Pancreas (tissue), 10 donors: ENCODE measurements at places on chromosomes 5 and 9. TPM values are rescaled to one million over a fixed set of nuclear protein-coding genes. Genes with fewer than 3 reads are reported as not detected.

DNA sequence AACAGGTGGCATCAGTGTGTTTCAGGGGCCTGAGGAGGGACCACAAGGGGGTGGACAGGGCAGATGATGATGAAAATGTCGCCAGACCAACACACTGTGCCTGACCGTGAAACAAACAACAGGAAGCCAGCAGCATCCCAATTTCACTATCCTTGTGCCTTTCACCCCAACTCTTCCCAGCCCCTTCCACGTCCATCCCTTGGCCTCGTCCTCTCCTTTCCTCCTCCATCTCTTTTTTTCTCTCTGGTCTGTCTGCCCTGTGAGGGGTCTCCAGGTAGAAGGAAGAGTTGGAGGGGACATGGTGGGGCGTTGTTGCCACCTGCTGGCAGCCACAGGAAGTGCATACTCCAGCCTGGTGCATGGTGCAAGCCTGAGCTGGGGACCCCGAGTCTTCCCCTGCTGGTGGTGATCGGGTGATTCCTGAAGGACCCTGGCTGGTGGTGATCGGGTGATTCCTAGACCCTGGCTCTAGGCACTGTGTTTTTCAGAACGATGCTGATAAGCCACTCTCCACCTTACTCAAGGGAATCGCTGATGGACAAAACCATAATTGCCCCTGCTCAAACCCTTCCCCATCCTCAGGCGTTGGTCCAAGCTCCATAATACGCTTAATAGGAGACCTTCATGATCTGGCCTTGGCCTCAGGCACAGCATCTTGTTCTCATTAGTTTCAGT, 21.7 kb upstream of the NSD1 start:
- no peak for DNase-seq
- no peak overlapping the region for H3K4me3 ChIP-seq
- no peaks in the 10 kb centered on the region for H3K4me1 ChIP-seq
- H3K36me3 ChIP-seq, result no peaks in the 10 kb centered on the region

DNA sequence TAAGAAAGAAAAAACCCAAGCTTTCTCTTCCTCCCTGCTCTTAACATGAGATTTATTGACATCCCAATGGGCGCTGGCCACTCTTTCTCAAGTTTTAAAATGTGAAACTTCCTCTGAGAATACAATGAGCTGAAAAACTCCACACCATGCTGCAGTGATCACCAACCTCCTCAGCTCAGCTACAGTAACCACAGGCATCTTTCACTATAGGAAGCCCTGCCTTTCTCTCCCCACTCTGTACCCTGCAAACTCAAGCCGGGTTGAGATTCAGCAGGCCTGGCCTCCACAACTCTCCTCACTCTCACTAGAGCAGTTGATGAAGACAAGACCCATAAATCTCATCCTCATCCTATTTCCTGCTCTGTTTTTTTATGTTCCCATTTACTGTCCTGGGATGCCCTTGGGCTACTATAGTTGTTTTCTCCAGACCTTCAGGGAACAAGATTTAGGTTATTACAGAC, 48.3 kb downstream of the SH3TC2 start:
- H3K4me1 ChIP-seq, result no peaks in the 10 kb centered on the region
- H3K4me3 ChIP-seq, result no peak overlapping the region
- H3K36me3 ChIP-seq, result no peaks in the 10 kb centered on the region
- no peaks in the 10 kb centered on the region for H3K27me3 ChIP-seq
- no peak overlapping the region for H3K27ac ChIP-seq

GRCh38 chr9:134738869-134739659, 97.5 kb downstream of the COL5A1 start:
- DNase-seq, result peak; percentile 43
- no peaks in the 10 kb centered on the region for H3K4me1 ChIP-seq
- H3K4me3 ChIP-seq, result no peak overlapping the region
- no peaks in the 10 kb centered on the region for H3K27me3 ChIP-seq

- H3K4me1 ChIP-seq, result peaks cover 4% of the 10 kb centered on the region
- peak; percentile 69 for DNase-seq
- H3K4me3 ChIP-seq, result peak within 1 kb of the TSS; percentile 66
- no peaks in the 10 kb centered on the region for H3K36me3 ChIP-seq
- peak within 1 kb of the TSS; percentile 69 for H3K27ac ChIP-seq
These were observed at the start of gene FBP1 for GRCh38 chr9:94639061-94639998. Gene FBP1 (minus strand): TSS chr9:94639518. CDS start chr9:94639310, 208 bp downstream.

- H3K36me3 ChIP-seq, result peaks cover 5% of the 10 kb centered on the region
- DNase-seq, result no peak
- H3K27me3 ChIP-seq, result no peaks in the 10 kb centered on the region
These were observed 24.8 kb downstream of the CEP72 start for GRCh38 chr5:636951-637350.

- no peaks in the 10 kb centered on the region for H3K27me3 ChIP-seq
- no peak for DNase-seq
- no peaks in the 10 kb centered on the region for H3K36me3 ChIP-seq
- no peaks in the 10 kb centered on the region for H3K4me1 ChIP-seq
- H3K27ac ChIP-seq, result no peak overlapping the region
These were observed 420.1 kb upstream of the PAPPA start for GRCh38 chr9:115733318-115734110.

DNA sequence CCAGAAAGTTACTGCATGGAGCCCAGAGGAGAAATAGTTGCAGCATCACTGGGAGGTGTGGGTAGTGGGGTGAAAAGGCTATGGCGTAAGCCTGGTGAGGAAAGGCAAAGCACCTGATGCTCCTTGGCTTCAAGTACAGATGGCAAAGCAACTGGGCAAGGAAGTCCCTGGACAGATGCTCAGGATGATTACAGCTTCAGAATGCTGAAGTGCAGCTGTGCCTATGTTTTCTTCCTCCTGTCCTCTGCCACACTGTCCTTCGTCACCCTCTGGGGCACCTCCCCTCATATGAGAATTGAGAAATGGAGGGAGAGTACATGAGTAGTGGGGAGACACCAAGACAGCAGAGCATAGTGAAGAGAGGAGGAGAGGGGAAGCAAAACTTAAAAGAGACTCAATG, 328.0 kb downstream of the PDE4D start:
- no peaks in the 10 kb centered on the region for H3K27me3 ChIP-seq
- H3K4me1 ChIP-seq, result peaks cover 9% of the 10 kb centered on the region
- H3K27ac ChIP-seq, result no peak overlapping the region
- no peak overlapping the region for H3K4me3 ChIP-seq

DNA sequence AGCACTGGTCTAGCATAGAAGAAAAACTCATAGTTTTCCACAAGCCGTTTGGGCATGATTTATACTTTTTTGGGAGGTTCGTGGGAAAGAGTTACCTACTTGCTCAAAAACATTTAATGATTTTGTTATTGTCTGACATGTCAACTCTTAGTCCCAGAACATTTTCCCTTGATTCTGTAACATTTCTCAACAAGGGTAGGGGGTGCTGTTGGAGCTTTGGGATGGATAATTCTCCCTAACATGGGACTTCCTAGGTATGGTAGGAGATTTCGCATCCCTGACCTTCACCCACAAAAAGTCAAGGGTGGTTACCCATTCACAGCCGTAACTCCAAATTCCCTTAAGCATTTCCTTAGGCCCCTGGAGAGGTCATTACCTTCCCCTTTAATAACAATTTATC, 378.0 kb downstream of the YTHDC2 start:
- no peaks in the 10 kb centered on the region for H3K27me3 ChIP-seq
- no peak overlapping the region for H3K27ac ChIP-seq
- DNase-seq, result no peak
- H3K4me3 ChIP-seq, result no peak overlapping the region

DNA sequence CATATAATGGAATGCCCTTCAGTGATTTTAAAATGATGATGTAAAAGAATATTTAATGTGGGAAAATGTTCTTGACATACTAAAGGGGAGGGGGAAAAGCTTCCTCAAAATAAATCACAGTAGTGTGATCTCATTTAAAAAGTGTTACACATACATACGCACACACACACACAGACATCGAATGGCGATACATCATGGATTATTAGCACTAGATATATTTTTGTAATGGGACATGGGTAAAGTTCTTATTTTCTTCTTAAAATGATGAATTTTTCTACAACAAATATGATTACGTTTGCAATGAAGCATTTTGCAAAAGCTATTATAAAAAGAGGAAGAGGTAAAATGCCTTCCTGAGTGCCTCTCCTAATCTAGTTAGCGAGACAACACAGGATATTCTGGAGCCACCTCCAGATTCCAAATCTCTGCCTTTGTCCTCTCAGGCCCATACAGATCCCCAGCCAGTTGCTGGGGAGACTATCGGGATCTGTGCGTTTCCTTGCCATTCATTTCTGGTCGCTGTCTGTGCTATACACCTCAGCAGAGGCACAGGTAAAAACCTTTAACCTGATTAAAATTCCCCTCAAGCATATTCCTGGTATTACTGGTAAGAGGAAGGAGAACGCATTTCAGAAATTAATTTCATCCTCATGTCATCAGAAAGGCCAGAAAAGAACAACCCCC, 69.6 kb downstream of the SLC28A3 start:
- DNase-seq, result no peak
- H3K27me3 ChIP-seq, result no peaks in the 10 kb centered on the region
- no peak overlapping the region for H3K27ac ChIP-seq
- H3K4me3 ChIP-seq, result no peak overlapping the region
- no peaks in the 10 kb centered on the region for H3K36me3 ChIP-seq

DNA sequence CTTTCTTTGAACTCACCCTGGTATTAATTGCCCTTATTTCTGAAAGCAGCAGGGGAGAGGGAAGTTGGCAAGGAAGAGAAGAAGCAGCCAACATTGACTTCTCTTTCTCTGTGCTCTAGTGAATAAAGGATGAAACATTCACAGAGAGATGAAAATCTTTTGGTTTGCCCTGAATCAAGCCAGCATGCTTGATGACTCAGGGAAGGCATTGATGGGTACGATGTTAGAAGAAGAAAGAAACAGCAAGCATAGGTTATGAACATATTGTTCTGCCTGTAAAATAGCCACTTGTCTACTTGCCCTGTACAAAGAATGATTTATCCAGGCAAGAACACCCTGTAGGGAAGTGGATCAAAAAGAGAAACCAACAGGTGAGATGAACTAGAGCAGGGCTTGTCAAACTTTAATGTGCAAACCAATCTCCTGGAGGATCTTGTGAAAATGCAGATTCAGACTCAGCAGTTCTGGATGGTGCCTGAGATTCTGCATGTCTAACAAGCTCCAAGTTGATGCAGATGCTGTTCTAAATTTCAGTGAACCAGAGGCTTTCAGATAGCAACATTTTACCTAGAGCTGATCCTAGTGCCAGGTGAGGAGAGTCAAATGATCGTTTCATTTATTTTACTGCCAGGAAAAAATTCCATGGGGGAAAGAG, 586.6 kb upstream of the TLE4 start:
- H3K27ac ChIP-seq, result no peak overlapping the region
- no peaks in the 10 kb centered on the region for H3K36me3 ChIP-seq
- no peak overlapping the region for H3K4me3 ChIP-seq
- no peaks in the 10 kb centered on the region for H3K27me3 ChIP-seq
- no peaks in the 10 kb centered on the region for H3K4me1 ChIP-seq

DNA sequence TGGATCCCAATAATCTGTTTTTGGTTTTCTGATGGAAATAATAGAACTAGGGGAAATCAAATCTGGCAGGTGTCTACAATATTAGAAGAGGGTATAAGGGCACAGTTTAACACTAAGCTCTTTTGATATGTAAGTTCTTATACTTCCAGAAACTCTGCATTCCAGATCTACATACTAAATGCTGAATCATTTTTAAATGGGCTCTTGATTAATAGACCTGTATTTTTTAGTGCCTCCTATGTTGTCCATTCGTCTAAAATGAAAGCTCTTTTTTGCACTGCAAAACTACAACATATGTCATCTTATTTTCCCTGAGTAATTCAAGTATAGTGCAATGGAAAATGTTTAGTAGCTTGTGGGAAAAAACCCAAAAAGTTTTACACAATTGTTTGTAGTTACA, 44.2 kb downstream of the NR6A1 start:
- no peaks in the 10 kb centered on the region for H3K27me3 ChIP-seq
- H3K4me3 ChIP-seq, result no peak overlapping the region
- no peaks in the 10 kb centered on the region for H3K36me3 ChIP-seq
- no peak overlapping the region for H3K27ac ChIP-seq
- H3K4me1 ChIP-seq, result peaks cover 14% of the 10 kb centered on the region

- peak; percentile 15 for DNase-seq
- H3K36me3 ChIP-seq, result peaks cover 12% of the 10 kb centered on the region
- peak overlapping the region; percentile 94 for H3K4me3 ChIP-seq
- no peak overlapping the region for H3K27ac ChIP-seq
- peaks cover 7% of the 10 kb centered on the region for H3K4me1 ChIP-seq
These were observed 455 bp downstream of the KIF20A start for GRCh38 chr5:138179277-138179857.

- no peaks in the 10 kb centered on the region for H3K27me3 ChIP-seq
- no peak overlapping the region for H3K4me3 ChIP-seq
These were observed 82.0 kb downstream of the ADGRV1 start for GRCh38 chr5:90640484-90641059.

GRCh38 chr5:26666371-26666770, 372.0 kb downstream of the CDH9 start:
- no peaks in the 10 kb centered on the region for H3K4me1 ChIP-seq
- H3K27ac ChIP-seq, result no peak overlapping the region
- no peaks in the 10 kb centered on the region for H3K36me3 ChIP-seq
- H3K27me3 ChIP-seq, result no peaks in the 10 kb centered on the region
- DNase-seq, result no peak

- DNase-seq, result no peak
- no peak overlapping the region for H3K27ac ChIP-seq
- no peaks in the 10 kb centered on the region for H3K27me3 ChIP-seq
- H3K4me1 ChIP-seq, result no peaks in the 10 kb centered on the region
- no peaks in the 10 kb centered on the region for H3K36me3 ChIP-seq
- no peak overlapping the region for H3K4me3 ChIP-seq
These were observed 78.6 kb upstream of the MPDZ start for GRCh38 chr9:13358128-13358527.

The APC gene
- total RNA-seq, result 24.0 TPM

The KIF24 gene
- 0.69 TPM for total RNA-seq

The CKMT2 gene
- total RNA-seq, result 3.1 TPM

The ECSCR gene
- total RNA-seq, result 1.7 TPM

The KCNV2 gene
- not detected for total RNA-seq

The RGS7BP gene
- 0.14 TPM for total RNA-seq
